ENCODE measurements at places on chromosomes 12 and 14. TPM values are rescaled to one million over a fixed set of nuclear protein-coding genes. Genes with fewer than 3 reads are reported as not detected.

GRCh38 chr12:82757059-82757458 lies 70.4 kb downstream of the TMTC2 start:
- no peak for DNase-seq

DNA sequence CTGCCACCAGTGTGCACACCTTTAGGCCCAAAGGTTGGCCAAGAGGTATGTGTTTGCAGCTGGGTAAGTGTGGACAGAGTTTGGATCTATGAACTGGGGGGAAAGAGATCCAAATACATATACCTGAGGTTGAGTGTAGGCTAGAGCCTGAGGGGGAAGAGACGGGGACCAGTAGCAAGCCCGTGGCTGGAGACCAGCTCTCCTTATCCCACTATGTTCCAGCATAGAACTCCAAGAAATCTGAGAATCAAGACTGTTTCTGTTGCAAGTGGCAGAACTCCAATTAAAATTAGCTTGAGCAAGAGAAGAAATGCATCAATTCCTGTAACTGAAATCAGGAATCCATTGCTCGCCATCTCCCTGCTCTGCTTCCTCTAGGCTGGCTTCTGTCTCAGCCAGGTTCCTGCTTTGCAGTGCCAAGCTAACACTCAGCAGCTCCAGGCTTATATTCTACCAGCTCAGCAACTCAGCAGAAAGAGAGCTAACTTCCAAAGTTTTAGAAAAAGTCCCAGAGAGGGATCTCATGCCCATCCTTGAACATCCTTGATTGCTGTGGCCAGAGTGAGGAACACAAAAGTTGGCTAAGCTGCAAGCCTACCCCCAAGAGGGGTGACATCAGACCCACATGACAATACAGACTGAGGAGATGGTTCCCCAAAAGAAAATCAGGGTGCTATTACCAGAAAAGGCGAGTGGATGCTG lies 1.5 kb upstream of the PCK2 start:
- no peak for DNase-seq

DNA sequence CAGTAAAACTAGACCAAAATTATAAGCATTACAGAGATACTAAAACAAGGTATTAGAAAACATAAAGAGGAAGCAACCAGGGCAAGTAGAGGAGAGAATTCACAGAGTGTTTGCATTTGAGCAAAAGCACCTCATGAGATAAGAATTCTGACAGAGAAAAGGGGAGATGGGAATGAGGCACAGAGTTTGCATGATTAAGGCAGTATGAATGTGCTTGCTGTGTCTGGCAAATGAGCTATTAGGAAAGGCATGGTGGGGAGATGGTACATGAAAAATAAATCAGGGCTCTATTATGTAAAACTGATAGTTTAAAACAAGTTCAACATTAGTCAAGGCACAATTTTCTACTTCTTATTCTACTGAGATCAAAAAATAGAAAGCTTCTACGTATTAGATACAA lies 23.1 kb downstream of the GARIN6 start:
- DNase-seq: no peak

GRCh38 chr14:35331605-35332516 lies 39.7 kb downstream of the PSMA6 start:
- no peak for DNase-seq

- no peak for DNase-seq
These were observed 283.4 kb downstream of the CEP128 start for GRCh38 chr14:80658155-80658554.

- no peak for DNase-seq
These were observed 458.8 kb downstream of the TMEM117 start for GRCh38 chr12:44294649-44295048.

- no peak for DNase-seq
These were observed 24.3 kb downstream of the GPRC5A start for GRCh38 chr12:12915656-12916055.

GRCh38 chr12:124445826-124446225 lies 121.6 kb downstream of the NCOR2 start:
- DNase-seq: no peak

GRCh38 chr14:70827752-70828151 lies 18.4 kb upstream of the MAP3K9 start:
- DNase-seq: no peak

- peak; percentile 34 for DNase-seq
These were observed 973.3 kb upstream of the TMEM132C start for GRCh38 chr12:127293507-127294310.

DNA sequence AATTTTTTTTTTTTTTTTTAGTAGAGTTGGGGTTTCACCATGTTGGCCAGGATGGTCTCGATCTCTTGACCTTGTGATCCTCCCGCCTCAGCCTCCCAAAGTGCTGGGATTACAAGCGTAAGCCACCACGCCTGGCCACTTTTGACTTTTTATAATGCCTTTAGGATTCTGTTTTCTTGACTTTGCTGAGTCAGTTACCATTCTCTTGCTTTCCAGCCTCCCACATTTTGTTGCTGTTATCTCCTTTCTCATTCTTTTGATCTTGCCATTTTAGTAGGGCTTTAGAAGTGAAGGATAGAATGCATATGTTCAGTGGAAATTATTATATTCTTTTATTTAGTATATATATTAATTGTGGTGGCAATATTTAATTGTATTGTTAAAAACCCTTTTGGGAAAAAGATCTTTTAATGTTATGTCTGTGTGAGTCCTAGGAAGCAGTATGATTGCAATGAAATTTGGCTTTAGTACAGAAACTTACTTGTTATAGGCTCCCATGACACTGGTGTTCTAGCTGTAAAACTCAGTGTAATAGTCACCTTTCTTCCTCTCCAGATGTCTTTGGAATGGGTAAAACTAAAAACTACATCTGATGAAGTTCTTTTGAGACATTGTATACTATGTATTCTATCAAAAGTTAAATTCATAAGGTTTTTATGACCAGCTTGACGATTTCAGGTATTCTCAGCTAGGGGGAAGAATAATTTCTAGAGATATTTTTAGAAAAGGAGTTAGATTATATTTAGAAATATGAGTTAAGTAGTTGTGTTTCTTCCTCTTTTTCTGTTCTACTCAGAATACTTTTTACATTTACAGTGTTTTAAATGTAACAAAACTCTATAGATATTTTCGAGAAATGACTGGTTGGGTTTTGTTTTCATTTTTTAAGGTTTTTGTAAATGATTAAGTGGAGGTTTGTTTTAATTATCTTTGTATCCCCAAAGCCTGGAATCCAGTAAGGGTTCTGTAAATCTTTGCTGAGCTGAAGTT lies 74.7 kb downstream of the APAF1 start:
- DNase-seq: no peak

GRCh38 chr12:130920723-130921381 lies 32.9 kb upstream of the ADGRD1 start:
- no peak for DNase-seq

DNA sequence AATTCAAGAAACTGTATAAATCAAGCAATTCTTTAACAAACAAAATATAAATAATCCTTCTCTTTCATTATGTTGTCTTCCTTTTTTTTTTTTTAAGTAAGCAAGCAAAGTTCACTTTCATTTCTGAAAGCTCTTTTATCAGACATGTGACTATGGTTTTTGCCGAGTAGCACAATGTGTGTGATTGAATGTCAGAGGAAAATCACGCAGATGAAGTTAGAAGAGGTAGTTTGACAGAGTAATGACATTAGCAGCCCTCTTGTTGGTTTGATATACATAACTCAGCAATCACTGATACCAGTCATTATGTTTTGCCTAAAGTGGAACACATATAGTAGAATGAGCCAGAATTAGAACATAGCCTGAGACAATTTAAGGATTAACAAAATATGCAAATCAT lies 19.0 kb downstream of the ALX1 start:
- no peak for DNase-seq

- DNase-seq: peak; percentile 60
These were observed 21.1 kb upstream of the KCNA5 start for GRCh38 chr12:5022465-5023061.

The GALNT4 gene
- 25.7 TPM for total RNA-seq

The TRAFD1 gene
- total RNA-seq: 35.4 TPM
